ENCODE measurements at places on chromosomes 7 and 10.

- DNase-seq = no peak
Measured at GRCh38 chr7:38318241-38318640, 44.8 kb upstream of the TARP start.

GRCh38 chr7:66524738-66525137 lies 103.9 kb upstream of the KCTD7 start:
- no peak for DNase-seq

DNA sequence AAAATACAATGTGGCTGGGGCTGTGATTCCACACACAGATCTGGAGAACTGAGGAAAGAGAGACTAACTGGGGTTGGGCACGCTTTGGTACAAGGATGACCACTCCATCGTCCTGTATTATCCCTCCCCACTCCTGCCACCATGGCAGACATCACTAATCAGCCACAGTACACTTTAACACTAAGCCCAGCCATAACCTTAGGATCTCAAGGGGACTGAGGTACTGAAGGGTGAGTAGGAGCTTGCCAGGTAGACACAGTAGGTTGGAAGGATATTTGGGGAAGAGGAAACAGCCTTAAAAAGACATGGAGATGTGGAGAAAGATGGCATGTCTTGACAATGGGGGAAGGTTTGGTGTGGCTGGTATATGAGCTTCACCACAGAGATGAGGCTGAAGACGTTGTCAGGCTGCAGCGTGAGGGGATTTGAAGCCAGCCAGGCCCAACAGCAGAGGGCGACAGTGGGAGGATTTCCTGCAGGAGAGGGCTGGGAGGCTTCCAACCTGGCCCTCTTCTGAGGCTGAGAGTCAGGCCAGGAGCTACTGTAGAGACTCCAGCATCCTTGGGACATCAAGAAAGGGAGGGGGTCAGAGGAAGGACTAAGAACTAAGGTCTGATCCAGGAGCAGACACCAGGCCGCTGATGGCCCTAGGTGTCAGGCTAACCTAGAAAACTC lies 58.6 kb upstream of the COL13A1 start:
- no peak for DNase-seq

- DNase-seq = no peak
Measured at GRCh38 chr7:127690806-127691205, 38.8 kb downstream of the SND1 start.

DNA sequence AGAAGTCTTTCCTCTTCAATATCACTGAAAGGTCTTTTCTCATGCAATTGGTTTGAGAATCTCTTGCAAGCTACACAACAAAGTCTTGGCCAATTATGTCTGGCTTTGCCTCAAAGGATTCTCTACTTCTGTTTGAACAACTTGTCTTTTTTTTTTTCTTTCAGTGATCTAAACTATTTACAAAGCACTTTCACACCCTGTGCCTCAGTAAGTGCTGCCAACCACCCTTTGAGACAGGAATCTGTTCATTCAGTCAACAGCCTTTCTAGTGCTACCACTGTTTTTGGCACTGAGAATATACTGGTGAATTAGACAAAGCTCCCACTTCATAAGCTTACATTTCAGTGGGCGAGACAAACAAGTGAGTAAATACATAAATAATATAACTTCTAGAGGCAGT lies 26.9 kb upstream of the SDK1 start:
- DNase-seq = no peak

DNA sequence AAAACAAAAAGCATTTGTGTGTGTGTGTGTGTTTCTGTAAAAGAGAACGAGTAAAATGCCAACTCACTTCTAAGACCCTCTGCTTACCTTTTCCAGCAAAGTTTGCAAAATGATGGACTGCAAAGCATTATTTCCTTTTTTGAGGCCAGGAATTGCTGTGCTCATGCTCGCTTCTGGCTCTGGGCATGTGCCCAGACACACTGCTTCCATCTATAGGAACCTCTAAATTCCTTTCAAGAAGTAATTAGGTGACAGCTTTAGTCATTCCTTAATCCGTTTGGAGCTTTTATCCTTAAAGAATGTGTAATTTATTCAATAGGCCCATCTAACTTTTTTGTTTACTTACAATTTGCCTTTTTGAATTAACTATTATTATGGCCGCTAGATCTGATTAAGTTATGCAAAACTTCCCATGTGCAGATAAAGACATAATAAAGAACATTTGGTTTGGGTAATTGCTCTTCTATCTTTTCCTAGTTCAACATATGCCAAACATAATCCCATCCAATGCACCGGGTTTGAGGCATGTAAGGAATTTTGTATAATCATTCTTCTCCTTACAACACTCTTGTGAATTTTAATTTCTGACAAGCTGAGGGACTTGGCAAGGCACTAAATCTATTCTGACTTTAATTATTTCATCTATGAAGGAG lies 34.7 kb downstream of the A1CF start:
- no peak for DNase-seq

GRCh38 chr7:85673876-85674275 lies 487.0 kb upstream of the SEMA3D start:
- DNase-seq = no peak

DNA sequence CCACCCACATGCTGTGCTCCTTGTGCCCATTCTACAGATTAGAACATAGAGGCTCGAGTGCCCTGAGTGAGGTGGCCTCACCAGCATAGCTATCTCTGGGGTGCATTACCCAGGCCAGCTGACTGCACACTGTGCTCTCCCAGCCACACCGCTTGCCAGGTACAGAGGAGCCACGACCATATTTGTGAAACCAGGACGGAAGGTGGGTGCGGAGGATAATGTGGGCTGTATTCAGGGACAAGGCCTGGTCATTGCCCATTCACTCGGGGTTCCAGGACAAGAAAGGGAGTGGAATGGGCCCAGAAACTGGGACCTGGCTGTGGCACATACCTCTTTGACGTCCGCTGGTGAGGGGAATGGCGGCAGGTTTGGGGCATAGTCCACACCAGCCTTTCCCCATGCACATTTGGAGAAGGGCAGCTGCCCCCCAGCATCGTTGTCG lies 236.0 kb downstream of the TNS3 start:
- DNase-seq = no peak

GRCh38 chr7:81190997-81191768 lies 272.3 kb upstream of the SEMA3C start:
- DNase-seq = no peak

- peak; percentile 58 for DNase-seq
Measured at GRCh38 chr10:117374506-117375359, 507 bp downstream of the PDZD8 start.

GRCh38 chr10:69709366-69709941 lies 79.4 kb downstream of the FAM241B start:
- no peak for DNase-seq

GRCh38 chr7:107725138-107725740 lies 18.7 kb upstream of the CBLL1 start:
- peak; percentile 64 for DNase-seq

DNA sequence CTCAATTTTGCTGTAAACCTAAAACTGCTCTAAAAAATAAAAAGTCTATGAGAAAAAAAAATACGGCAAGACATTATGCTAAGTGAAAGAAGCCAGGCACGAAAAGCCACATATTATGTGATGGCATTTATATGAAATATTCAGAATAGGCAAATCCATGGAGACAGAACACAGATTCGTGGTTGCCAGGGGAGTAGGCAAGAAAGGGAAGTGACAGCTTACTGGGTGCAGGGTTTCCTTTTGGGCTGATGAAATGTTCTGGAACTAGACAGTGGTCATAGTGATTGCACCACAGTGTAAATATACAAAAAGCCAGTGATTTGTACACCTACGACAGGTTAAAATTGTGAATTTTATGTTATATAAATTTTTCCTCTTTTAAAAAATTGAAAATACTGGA lies 41.3 kb upstream of the GLI3 start:
- DNase-seq = no peak

DNA sequence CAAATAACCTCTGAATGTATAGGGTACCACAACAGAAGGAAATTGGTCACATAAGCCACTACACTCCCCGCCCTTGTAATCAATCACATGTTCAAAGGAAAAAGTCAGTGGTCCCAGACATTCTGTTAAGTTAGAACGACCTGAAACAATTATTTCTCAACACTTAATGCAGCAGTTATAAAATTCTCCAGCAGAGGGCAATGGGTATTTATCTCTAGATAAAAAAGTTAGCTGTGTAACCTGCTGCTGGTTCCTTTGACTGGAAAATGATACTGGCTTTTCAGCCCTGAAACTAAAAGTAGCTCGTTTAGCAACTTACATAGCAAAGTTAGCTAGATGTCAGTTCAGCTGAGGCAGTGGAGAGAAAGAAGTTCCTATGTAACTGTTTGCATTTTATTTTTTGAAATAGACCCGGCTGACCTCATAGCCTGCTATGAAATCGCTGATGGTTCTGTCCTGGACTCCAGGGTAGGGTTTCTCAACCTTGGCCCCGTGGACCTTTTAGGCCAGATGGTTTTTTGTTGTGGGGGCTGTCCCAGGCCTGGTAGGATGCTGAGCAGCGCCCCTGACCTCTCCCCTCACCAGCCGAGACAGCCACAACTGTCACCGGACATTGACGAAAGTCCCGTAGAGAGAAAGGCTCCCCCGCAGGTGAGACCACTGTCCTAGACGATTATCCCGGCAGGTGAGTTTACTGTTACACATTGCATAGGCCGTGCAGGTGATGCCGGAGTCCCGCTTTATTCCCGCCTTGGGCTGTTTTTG lies 40.2 kb upstream of the PROSER2 start:
- no peak for DNase-seq

- DNase-seq = peak; percentile 51
Measured at GRCh38 chr10:77865580-77866324, 60.8 kb downstream of the DLG5 start.
